Fibroblast of skin of left quadriceps (primary cell): ENCODE measurements at places on chromosomes 13 and 19.

- DNase-seq, result no peak
Observed at GRCh38 chr13:31441800-31442510, 242.2 kb downstream of the B3GLCT start.

DNA sequence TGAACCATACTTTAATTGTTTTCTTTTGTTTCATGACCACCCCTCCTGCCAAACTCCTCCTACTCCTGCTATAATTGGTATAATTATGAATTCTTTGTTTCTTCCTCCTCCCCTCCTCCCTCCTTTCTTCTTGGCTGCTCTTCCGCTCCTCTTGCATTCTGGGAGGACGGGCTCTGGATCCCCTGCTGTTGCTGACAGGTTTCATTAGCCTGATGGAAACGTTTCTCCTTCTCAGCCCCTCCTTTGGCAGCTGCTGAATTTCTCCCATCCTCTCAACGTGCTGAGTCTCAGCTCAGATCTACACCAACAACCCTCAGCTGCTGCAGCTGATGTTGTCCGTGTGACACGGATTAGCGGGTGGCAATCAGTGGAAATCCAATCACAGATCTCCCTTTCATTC, 97.1 kb upstream of the UBAC2 start:
- DNase-seq, result peak; percentile 17

- no peak for DNase-seq
Observed at GRCh38 chr19:657611-658010, 5.4 kb downstream of the RNF126 start.

DNA sequence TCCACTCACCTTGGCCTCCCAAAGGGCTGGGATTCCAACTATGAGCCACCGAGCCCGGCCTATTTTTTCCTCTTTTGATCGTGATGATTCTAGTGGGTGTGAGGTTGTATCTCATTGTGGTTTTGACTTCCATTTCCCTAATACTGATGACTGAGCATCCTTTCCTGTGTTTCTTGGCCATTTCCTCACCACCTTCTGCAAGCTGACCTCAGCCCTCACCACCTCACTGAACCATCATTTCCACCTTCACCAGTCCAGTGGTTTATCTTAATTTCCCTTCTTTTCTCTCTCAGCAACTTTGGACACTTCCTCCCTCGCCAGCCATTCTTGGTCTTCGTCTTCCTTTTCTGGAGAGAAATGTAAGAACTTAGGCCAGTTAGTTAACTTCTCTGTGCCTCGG, 13.0 kb upstream of the BICRA start:
- DNase-seq, result no peak

GRCh38 chr13:20407759-20408158, 117.9 kb downstream of the CRYL1 start:
- DNase-seq, result no peak

- DNase-seq, result no peak
Observed at GRCh38 chr13:91955546-91956355, 557.3 kb downstream of the GPC5 start.

DNA sequence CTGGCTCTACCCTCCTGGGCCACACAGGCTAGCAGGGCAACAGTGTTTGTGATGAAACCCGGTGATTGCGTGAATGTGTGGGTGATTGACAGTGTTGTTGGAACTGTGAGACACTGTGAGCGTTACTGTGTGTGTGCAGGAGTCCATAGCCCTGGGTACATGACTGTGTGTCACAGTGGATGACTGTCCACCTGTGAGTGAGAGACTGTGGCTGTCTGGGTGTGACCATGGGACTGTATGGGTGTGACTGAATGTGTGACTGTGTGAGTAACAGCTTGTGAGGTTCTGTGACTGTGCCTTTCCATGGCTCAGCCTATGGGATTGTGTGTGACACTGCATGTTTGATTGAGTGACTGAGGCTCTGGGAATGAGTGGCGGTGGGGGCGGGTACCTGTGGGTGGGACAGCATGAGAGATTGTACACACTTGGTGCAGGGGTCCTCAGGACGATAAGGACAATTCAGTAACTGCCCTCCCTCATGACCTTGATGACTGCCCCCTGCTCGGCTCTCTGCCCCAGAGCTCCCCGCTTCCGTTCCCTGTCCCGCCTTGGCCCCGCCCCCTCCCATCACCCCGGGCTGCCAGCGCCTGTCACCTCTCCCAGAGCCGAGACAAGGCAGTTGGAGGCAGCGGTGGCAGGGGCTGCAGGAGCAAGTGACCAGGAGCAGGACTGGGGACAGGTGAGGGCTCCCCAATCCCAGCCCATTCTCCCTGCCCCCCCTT, at the start of gene GIPR:
Gene GIPR (plus strand): TSS at position 602 of the 722 bp plus-strand sequence. CDS start 1,300 bp downstream, outside the sequence.
- DNase-seq, result no peak

DNA sequence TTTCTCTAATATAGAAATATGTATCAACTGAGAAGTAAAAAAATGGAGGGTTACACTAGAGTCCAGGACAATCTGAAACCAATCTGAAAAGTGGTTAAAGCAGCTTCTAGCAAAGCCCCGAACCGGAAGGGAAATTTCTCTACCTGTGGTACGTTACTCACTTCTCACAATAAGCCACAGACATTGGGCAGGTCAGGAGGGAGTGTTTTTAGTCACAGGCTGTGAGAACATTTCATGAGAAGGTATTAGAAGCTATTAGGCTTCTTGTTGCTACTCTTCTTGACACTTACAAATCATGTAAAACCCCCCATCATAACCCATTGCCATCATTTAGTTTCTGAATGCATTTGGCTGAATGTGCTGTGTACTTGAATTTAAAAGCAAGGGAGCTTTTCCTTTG, 120.9 kb downstream of the NUFIP1 start:
- DNase-seq, result no peak

GRCh38 chr19:12676928-12677327, 4.8 kb downstream of the DHPS start:
- no peak for DNase-seq

GRCh38 chr13:27600711-27601110, 19.6 kb downstream of the LNX2 start:
- no peak for DNase-seq

GRCh38 chr19:28140201-28140600, 1072.8 kb downstream of the UQCRFS1 start:
- no peak for DNase-seq

DNA sequence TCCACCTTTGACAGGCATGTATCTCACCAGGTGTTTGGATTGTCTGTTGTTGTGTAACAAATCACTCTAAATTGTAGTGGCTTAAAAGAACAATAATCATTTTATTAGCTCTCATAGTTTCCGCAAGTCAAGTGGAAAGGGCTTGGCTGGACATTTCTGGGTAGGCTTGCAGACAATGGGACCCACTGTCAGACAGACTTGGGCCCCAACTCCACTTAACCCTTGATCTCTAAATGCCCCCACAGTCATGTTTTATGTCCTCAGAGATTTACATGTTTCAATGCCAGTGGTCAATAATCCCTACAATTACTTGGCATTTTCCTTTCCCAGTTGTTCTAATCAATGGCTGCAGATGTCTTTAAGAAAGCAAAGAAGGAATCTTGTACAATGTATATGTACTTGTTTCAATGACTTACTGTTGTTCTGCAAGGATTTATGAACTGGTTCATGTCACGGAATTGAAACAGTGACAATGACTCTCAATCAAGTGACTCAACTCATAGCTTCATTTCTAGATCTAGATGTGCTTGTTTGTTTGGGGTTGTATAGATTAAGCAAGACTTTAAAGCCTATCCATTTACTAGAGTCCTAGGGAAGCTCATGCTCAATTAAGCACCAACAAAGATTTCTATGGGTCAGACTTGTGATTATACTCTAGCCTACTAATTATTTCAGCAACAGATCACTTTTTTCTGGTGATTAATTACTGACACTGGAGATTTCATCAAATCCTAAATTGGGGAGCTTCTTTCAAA, 510.1 kb upstream of the NBEA start:
- no peak for DNase-seq

GRCh38 chr19:13022859-13023636, 27.8 kb downstream of the NFIX start:
- peak; percentile 92 for DNase-seq

- no peak for DNase-seq
Observed at GRCh38 chr13:51520524-51520923, 63.7 kb upstream of the WDFY2 start.

GRCh38 chr13:108070925-108071324, 144.4 kb downstream of the LIG4 start:
- no peak for DNase-seq

- DNase-seq, result no peak
Observed at GRCh38 chr19:39212375-39212742, 8.3 kb upstream of the SYCN start.

- DNase-seq, result no peak
Observed at GRCh38 chr13:49610176-49610575, 18.1 kb upstream of the ARL11 start.

DNA sequence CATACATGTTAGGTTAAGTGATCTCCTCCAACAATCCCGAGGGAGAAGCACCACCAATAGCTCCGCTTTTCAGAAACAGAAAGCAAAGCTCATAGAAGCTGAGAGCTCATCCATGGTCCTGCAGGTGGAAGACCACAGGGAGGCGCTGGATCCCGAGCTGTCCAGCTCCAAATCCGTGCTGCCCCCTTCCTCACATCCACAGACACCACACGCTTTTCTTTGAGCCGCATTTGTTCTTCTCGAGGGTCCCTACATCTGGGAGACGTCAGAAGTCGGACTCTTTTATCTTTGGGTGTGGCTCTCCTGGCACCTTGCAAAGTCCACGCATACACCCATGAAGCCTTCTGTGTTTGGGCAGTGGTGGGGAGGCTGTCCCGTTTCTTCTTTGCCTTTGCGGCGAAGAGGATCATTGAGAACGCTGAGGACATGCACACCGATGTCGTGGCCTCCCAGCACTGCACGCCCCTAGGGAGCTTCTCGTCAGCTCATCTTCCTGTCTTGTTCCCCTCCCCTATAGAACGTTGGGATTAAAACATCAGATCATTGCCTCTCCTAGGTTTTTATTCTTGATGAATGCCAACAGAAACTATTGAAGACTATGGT, 184.8 kb downstream of the TEX29 start:
- DNase-seq, result no peak

GRCh38 chr19:39637891-39638290, 17.8 kb upstream of the LGALS16 start:
- no peak for DNase-seq

GRCh38 chr13:48978942-48979601, 3.4 kb downstream of the FNDC3A start:
- DNase-seq, result no peak

- peak; percentile 20 for DNase-seq
Observed at GRCh38 chr13:23289917-23290357, 109.2 kb downstream of the SGCG start.

GRCh38 chr19:23415034-23415433, 19.8 kb upstream of the ZNF91 start:
- no peak for DNase-seq

DNA sequence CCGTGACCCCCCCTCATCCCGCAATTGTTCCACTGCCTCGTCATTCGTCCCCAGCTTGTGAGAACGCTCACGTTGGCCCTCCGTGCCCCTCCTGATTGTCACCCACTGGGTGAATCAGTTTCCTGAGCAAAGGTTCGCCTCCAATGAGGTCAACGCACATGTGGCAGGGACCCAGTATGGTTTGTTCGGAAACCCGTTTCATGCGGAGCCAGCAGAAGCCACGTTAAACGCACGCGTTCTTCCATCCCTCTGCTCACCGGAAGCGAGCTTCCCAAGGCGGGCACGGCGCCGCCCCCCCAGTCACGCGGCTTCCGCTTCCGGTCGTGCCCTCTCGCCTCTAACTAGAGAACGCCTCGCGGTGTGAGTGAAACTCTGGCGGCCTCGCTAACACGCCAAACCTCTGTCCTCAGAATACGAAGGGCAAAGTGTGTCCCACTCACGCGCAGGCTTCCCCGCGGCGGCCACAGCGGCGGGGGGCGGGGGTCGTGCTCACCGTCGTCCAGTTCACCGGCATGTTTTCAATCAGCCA, 18.0 kb upstream of the CFAP97D2 start:
- DNase-seq, result no peak

- DNase-seq, result no peak
Observed at GRCh38 chr19:1690699-1691307, 38.4 kb upstream of the TCF3 start.

DNA sequence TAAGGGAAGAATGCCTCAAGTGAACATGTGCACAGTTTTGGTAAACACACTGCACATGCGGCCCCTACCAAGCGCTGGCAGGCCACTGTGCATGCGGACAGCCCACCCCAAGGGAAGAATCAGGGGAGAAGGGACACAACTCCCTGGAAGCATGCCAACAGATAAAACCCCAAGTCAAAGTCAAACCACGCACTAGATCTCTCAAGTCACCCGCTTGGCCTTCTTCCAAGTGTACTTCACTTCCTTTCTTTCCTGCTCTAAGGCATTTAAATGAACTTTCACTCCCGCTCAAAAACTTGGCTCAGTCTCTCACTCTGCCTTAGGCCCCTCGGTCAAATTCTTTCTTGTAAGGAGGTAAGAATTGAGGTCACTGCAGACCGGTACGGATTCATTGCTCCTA, 4.6 kb upstream of the RFXAP start:
- DNase-seq, result no peak

DNA sequence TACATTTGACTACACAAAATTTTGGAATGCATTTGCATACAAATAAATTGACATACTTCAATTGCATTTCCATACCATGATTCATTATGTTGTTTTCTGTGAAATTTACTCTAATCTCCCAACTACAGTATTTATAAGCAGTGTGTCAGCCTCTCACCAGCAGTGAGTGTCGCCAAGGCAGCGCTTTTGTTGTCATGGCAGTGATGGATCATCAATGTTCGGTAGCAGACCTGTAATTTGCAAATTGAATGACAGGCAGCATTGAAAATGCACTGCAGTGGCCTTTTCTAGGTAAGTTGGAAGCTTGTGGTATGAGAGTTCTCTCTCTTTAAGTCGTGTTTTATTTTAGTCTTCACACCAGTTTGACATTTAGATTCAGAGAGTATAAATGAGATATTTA, 534.1 kb downstream of the PCDH17 start:
- no peak for DNase-seq

GRCh38 chr13:93307136-93307535, 80.5 kb downstream of the GPC6 start:
- peak; percentile 57 for DNase-seq

DNA sequence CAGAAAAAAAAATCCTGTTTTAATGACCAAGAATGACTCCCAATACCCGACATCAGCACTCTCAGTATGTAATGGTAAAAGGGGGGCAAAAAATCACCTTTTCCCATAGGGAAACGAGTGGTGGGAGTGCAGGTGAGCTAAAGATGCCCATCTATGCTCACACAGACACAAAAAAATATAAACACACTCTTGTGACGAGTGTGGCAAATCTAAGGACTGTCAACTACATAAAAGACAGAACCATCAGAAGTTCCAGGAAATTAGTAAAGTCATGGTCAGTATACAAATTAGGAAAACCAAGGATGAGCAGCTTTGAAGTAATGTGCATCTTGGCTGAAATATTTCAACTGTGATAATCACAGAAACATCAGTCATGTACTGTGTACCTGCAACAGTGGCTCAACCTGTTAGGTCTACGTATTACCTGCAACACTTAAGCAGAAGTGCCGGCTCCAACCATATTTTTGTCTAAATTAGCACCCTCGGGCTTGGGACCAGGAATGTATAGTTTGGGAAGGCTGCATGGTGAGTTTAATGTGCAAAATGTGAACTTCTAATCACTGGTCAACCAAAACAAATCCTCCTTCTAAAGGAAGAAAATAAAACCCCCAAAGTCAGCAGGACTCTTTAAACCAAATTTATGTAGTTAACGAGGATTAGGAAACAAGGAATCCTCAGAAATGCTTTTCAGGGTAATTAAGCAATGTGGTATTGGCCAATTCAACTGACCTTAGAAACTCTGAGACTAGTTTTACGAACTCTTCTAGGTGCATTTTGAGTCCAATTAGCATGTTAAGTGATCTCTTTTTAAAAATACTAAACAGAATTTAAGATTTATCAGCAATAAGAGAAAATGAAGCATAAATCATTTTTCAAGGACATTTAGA, 24.3 kb downstream of the ANKRD10 start:
- DNase-seq, result no peak
